ENCODE measurements at places on chromosomes 11 and 22.

GRCh38 chr11:44711787-44712608 lies 14.8 kb upstream of the TSPAN18 start:
- no peak for DNase-seq

DNA sequence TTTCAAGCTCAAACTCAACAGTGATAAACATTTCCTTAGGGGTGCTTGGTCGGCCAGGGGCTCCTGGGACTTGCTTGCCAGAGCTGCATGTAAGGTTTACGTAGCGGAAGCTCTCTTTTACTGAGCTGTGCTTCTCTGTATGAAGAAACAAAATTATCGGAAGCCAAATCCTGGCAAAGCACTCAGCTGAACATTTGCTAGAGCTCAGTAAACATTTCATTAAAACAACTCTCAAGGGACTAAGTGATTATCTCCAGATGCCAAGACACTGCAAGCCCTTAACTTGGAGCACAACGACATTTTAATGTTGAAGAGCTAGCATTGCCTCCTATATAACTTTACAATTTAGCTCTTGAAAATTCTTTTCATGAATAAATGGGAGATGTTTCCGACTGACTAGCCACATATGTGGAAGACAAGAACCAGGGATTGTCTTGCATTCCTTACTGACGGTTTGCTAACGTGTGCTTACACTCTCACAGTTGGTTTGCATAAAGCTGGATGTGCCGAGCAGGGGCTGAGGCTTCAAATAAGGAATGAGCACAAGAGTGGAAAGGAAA lies 43.4 kb downstream of the SCUBE2 start:
- DNase-seq = no peak

DNA sequence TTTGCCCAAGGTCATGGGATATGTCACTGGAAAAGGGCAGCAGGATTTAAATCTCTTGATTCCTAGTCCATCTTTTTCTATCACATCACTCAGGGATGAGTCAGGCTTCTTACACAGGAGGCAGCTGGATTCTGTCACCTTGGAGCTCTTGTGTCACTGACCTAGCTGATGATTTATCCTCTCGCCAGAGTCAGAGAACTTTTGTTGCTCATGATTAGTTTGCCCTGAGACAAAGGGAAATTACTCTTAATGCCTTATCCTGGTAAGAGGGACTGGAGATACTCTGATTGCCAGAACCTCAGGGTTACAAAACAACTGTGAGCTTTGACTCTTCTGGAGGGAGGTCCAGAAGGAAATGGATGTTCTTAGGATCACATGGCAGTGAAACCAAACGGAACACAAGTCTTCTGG lies 10.1 kb downstream of the COA4 start:
- no peak for DNase-seq

- no peak for DNase-seq
Measured at GRCh38 chr22:31140746-31141145, 438 bp upstream of the PLA2G3 start.

DNA sequence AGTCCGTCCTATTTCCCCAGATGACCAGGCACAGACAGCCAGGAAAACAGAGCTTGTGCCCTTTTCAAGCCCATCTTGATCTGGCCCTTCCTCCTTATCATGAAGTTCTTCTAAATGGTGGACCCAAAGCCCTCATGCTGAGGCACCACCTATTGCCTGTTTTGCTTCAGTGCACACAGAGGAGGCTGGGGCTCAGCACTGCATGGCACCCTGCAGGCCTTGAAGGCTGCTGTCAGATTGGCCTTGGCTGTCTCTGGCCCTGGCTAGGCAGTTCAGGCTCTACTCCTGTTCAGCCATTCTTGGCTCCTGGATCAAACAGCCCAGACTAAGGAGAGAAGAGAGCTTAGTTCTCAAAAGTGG lies 49.2 kb downstream of the OTOG start:
- no peak for DNase-seq

- DNase-seq = no peak
Measured at GRCh38 chr22:43571181-43571580, 159.4 kb downstream of the MPPED1 start.

- no peak for DNase-seq
Measured at GRCh38 chr22:46132830-46133587, 17.3 kb upstream of the PPARA start.

DNA sequence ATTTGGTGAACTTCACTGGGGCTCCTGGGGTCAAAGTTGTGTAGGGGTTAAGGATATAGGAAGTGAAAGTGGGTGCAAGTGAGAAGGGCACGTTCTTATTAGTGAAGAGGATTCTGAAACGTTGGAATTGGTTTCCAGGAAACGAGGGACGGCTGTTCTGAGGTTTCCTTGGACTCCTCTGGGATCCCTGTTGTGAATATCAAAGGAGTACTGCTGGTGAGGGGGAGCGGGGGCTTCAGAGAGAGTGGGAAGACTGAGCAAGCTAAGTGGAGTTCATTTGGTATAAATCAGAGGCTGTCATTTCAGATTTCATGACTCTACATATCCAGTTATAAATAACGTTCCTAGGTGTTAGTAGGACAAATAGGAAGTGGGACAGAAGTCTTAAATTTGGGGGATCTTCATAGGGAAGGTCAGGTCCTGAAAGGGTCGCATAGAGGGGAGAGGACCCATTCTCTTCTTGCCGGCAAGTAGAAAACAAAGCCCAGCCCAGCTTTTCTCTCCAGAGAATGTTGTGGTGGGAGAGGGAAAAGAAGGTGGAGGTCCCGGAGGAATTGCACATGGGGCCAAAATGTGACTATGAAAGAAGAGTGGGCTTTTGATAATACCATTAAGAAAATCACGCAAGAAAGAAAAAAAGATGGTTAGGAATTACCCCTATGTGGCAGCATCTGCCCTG lies 1.1 kb upstream of the NELL1 start:
- no peak for DNase-seq

All from stimulated activated naive B cell treated with anti-CD40 and anti-IgM and Interleukin-4, amounts not matched to agents 10 μg/mL and 1 μg/mL and 100 μg/mL, for 72 hours (primary cell).